ENCODE measurements at places on chromosomes 3 and 15.

DNA sequence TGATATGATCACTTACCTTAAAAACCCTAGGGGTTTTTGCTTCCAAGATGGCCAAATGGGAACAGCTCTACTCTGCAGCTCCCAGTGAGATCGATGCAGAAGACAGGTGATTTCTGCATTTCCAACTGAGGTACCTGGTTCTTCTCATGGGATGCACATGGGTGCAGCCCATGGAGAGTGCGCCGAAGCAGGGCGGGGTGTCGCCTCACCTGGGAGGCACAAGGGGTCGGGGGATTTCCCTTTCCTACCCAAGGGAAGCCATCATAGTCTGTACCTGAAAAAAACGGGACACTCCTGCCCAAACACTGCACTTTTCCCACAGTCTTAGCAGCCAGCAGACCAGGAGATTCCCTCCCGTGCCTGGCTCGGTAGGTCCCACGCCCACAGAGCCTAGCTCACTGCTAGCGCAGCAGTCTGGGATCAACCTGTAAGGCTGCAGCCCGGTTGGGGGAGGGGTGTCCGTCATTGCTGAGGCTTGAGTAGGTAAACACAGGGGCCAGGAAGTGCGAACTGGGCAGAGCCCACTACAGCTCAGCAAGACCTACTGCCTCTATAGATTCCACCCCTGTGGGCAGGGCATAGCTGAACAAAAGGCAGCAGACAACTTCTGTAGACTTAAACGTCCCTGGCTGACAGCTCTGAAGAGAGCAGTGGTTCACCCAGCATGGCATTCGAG is 78.6 kb downstream of the CTNNB1 start:
- no peak for DNase-seq

DNA sequence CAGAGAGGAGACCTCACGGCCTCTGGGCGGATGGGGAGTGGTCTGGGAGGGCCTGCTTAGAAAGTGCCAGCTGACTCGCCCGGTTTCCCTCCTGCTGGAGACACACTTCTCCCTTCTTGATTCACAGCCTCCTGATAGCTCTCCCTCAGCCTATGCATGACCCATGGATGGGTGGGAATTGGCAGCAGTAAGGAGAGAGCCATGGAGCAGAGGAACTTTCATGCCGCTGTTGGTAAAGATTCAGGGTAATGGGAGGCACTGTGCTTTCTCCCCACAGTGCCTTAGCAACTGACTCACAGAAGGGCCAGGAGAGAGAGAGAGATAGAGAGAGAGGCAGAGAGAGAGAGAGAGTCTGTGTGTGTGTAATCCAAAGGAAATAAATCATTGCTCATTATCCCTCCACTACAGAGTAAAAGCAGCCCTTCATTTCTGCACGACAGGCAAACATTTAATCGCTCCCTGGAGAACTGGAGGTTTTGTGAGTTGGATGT is 82.8 kb downstream of the SEMA5B start:
- no peak for DNase-seq

DNA sequence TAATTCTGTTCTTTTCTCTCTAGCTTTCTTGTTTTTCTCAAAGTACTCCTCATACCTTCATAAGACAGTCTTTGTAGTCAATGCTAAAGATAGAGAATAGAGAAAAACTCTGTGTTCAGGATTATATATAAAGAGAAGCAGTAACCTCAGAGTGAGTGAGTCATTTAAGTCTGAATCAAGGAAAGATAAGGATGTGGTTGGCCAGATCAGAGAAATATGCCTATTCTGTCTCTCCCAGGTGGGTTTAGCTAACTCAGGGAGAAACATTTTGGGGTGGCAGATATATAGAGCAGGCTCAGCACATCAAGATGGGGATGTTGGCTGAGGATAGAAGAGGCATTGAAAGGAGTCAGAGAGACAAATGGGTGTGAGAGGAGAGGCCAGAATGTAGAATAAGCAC is 31.4 kb downstream of the GTF2E1 start:
- no peak for DNase-seq

DNA sequence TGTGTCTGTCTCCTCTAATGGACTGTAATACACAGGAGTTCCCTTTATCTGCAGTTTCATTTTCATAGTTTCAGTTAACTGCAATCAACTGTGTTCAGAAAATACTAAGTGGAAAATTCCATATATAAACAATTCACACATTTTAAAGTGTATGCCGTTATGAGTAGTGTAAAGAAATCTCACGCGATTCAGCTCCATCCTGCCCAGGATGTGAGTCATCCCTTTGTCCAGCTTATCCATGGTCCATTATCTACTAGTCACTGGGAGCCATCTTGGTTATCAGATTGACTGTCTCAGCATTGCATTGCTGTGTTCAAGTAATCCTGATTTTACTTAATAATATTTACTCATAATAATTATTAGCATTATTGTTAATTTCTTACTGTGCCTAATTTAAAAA is 14.5 kb downstream of the ZPLD1 start:
- peak; percentile 77 for DNase-seq

- no peak for DNase-seq
Observed at GRCh38 chr3:195384952-195385351, 57.9 kb downstream of the ACAP2 start.

DNA sequence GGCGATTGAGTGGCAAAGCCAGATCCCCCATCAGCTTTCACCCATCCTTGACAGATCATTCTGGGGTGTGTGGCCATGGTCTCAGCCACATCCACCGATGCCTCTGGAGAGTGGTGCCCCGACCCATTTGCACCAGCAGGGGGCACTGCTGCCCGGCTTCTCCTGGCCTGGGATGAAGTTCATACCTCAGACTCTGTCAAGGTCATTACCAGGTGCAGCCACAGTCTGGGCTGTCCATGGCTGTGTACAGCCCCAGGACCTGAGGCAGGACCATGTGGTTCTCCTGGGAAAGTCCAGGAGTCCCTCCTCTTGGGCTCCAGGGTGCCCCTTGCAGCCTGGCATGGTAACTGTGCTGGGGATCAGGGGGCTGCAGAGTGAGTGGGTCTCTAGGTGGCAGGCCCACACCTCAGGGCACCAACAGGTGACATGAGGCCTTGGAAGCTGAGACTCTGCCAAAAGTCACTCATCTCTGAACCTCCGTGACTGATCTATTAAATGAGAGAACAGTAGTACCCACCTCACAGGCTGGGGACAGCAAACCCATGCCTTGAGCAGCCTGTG is 67.2 kb downstream of the CACNA2D2 start:
- peak; percentile 59 for DNase-seq

- peak; percentile 11 for DNase-seq
Observed at GRCh38 chr3:187975561-187976364, 178.2 kb upstream of the LPP start.

GRCh38 chr3:184472723-184473428 is 88.7 kb upstream of the EPHB3 start:
- peak; percentile 27 for DNase-seq

GRCh38 chr3:39651993-39652739 is 157.2 kb upstream of the MYRIP start:
- peak; percentile 17 for DNase-seq

- no peak for DNase-seq
Observed at GRCh38 chr15:95594496-95594895, 736.0 kb upstream of the NR2F2 start.

- DNase-seq: peak; percentile 40
Observed at GRCh38 chr3:183502237-183503181, 53.0 kb downstream of the KLHL6 start.

- DNase-seq: no peak
Observed at GRCh38 chr15:80662129-80662528, 33.0 kb upstream of the ABHD17C start.

DNA sequence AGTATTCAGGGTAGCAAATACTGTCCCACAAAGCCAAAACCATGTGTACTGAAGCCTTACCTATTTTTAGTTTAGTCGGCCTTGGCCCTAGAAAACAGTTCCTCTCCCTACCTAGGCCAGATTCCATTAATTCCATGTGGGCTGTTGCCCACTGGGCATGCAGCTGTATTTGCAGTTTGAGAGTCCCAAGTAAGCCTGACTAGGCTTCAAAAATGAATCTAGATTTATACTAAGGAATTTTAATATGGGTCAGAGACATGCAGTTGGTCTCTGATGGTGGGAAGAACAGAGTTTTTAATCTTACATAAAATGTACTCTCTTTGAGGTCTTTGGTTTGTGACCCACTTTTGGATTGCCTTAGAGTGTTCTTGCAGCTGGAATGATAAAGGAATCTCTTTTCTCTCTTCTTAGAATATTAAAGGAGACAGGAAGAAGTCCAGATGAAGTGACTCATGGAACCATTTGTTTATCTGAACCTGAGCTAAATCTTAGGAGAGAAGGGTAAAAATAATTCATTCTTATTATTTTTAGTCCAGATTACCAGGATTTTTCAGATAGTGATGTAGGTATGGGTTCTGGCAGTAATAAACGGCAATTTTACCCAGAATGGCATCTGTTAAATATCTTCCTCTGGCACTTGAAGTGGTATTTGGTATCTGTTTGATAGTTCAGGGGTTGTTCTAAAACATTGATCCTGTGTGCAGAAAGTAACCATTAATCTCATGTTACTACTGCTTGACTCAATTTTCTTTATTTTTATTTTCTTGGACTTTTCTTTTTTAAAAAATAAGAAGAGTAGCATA is 33.8 kb downstream of the GLCE start:
- DNase-seq: no peak

- no peak for DNase-seq
Observed at GRCh38 chr3:140270329-140270728, 335.3 kb downstream of the CLSTN2 start.

DNA sequence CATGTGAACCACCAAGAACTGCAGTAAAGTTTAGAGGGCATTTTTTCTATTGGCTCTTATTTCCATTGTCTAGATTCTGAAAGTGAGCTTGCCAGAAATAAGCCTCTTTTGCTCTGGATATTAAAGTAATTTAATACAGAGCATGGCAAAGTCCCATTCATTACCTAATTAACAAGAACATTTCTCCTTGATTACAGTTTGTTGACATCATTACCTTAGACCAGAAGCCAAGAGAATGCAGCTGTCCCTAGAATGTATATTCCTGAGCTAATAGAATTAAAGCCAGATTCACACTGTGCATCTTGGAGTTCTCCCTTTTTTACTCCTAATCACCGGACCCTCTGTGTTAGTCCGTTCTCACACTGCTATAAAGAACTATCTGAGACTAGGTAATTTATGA is 46.4 kb upstream of the TM4SF4 start:
- no peak for DNase-seq

DNA sequence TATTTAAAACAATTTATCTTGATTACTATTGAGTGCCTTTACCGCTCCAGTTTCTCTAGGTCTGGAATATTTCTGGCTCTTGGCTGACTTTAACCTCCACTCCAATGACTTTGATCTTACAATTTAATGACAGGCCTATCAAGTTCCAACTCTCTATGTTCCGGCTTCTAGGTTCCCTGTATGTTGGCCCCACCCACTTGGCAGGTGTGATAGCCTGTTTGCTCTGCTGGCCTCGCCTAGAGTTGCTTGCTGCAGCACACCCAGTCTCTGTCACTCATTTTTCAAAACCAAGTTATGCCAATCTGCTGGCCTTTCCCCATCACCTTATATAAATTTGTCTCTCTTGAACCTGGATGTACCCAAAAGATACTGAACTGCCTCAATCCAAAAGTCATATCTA is 428.0 kb downstream of the ROBO1 start:
- DNase-seq: peak; percentile 45

GRCh38 chr3:37216597-37217097 is 42.3 kb upstream of the LRRFIP2 start:
- DNase-seq: no peak

DNA sequence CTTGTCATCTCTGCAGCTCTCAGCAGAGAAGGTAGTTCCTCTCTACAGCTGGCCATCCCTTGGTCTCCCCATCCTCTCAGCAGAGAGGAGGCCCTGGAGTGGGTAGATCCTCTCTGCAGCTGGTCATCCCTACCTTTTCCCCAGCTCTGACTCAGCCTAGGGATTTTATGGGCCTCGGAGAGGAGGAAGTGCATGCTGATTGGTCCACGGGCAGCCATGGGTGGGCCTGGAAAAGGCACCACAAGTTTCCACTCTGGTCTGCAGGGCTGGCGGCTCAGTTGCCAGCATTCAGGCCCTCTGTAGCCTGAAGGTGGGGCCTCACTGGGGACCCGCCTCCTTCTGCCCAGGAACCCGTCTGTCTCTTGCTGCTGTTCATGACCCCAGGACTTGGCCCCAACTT is 36.9 kb downstream of the NR1D2 start:
- peak; percentile 0 for DNase-seq

- DNase-seq: no peak
Observed at GRCh38 chr3:154224366-154224765, 99.9 kb downstream of the DHX36 start.

GRCh38 chr15:88177451-88177850 is 79.1 kb downstream of the NTRK3 start:
- no peak for DNase-seq

DNA sequence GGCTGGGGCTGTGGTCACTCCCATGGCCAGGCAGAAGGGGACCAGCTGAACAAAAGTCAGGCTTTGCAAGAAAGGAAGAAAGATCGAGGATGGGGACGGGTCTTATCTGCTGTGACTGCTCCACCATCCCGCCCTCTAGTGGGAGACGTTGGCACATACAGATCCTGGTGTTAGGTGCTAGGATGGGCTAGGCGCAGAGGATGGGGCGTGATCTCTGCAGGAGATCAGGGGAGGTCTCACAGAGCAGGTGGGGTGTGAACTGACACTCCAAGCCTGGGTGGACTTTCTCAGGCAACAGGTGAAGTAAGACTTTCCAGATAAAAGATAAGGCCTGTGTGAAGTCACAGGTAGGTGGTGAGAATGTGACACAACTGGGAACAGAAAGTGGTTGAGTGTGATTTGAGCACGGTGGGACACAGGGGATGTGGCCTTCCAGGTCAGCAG is 141.9 kb upstream of the SMAD3 start:
- peak; percentile 38 for DNase-seq

GRCh38 chr15:68704496-68705021 is 116.1 kb downstream of the ANP32A start:
- DNase-seq: no peak

GRCh38 chr3:184565421-184566211 is 4.0 kb downstream of the EPHB3 start:
- peak; percentile 96 for DNase-seq

DNA sequence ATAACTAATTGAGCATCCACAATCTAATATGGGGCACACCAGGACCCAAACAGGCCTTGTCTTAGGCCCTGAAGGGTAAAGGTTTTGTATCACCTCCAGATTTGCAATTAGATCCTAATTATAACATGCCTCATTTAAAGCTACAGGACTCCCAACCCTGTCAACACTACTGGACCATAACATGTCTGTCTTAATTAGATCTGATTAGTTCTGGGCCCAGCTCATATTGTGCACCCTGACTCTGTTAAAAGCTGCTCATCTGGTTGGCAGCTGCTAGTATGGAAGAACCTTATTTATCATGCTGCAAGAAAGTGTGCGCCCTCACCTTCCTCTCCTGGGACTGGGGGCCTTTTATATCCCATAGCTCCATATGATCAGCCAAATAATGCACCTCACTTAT is 457.8 kb downstream of the ROBO1 start:
- DNase-seq: no peak
